ENCODE measurements at places on chromosomes 4 and X.

GRCh38 chr4:173930329-173930967, 353.0 kb downstream of the FBXO8 start:
- DNase-seq, result no peak

GRCh38 chr4:165111906-165112367, 723 bp downstream of the TMEM192 start:
- DNase-seq, result no peak

DNA sequence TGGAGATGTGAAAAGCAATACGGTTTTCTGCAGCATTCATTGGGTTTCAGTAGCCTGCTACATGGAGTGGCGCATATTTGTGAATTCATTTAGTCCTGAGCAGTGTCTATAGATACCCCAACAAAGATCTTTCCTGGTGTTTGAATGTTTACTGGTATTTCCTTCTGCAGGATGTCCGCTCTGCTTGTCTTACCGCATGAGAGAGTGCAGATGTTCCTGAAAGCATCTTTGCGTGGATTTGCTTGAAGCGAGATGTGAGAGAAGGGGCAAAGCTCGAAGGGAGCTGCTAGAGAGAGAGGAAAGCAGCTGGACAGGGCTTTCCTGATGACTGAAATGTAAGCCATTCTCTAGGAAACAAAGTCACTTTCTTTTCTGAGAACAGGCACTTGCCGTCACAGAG, 40.9 kb upstream of the GYPA start:
- no peak for DNase-seq

DNA sequence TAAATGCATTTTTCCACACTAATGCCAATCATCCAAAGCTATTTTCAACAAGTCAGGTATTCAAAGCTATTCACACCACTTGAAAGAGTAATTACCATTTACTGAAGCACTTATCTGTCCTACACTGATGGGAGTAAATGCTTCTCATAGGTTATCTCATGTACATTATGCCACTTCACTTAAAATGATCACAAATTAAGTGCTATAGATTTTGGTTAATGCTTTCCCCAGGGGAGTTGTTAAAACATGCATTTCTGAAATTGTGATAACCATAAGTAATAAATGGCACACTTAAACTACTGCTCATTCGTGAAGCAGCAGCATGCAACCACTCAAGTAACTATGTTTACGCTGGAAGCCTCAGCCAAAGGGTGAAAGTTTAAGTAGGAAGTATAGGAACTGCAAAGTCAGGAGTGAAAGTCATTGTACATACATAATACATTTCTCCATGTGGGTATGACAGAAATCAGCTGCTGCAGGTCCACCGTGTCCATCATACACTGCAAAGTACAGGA, 6.6 kb downstream of the PPM1K start:
- DNase-seq, result no peak

DNA sequence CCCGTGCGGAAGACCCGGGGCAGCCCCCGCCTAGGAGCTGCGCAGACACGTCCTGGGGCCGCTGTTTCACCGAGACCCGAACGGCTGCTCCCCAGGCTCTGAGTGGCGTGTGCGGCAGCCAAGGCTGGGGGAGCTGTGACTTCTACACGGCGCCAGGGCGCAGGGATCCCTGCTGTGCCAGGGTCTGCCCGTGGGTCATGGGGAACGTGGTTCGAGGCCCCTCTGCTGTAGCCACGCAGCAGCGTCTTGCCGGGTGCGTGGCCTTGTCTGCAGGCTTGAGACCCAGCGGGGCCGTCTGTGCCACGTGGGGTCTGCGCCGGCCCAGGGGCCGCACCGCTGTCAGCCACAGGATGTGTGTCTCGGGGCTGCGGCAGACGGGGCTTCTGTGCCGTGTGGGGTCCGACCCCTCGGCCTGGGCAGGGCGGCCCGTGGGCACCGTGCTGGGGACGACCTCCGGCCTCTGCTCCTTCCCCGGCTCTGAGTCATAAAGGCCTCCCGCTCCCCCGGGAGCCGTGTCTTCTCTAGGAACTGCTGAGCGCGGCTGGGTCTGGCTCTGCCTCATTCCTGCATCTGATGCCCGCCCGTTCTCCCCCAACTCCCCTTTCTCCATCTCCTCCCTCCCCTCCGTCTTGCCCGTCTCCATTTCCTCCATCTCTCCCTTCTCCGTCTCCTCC, 12.7 kb upstream of the GTPBP6 start:
- peak; percentile 28 for DNase-seq

- no peak for DNase-seq
These were observed 39.7 kb upstream of the DCLK2 start for GRCh38 chr4:150038335-150039076.

GRCh38 chr4:145319751-145320150, 139.4 kb upstream of the OTUD4 start:
- no peak for DNase-seq

DNA sequence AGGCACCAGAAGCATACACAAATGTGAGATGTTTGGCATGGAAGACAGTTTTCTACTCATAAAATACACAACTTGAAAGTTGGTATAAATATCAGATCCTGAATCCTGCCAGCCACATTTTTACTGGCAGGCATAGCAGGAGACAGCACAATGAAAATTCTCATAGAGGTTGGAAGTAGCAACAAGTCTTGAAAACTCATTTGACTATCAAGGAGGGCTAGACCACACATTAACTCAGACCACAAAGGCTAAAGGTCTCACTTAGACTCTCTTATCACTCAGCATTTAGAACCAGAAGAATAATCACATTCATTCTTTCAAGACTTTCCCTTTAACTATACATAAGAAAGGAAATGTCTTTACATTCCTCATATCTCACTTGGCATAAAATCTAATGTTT, 56.5 kb downstream of the SORBS2 start:
- DNase-seq, result no peak

GRCh38 chr4:168751263-168752225, 254.7 kb downstream of the PALLD start:
- no peak for DNase-seq

DNA sequence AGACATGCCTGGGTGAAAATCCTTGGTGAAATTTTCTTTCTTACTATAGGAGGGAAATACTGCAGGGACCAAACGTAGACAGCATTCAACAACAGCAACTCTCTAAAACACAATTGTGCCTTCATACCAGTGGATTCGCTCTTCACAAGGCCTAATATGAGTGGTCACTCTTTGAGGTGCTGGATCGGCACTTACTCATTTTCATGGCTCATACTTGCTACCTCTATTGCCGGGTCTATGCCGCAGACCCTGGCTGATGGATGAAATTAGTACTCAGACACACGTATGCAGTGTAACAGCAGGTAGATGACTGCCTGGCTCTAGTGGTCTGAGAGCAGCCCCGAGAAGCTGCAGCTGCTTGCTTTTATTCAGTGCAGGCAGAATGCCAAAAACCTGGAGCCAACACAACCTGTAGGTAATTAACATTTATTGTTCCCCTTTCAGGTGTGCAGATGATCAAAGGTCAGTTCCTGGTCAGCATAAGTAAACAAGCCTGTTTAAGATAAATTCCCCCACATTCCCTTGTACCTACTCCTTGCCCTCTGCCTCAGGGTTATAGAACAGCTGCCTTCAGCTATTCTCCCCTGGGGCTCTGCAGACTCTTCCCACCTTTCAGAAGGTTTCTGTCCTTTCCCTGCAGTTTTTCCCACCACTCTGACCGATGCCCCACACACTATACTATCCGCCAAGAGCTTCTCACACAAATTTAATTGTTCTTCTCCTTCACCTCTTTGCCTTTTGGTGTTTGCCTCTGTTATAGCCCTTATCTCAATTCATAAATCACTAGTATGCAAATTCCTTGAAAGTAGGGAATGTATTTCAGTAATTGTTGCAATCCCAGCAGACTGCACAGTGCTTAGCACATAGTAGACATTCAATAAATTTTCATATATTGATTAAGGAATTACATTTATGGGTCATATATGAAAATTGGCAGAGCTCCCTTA, 210.0 kb downstream of the SPANXN3 start:
- DNase-seq, result no peak

GRCh38 chrX:120794525-120794975, 81.1 kb downstream of the CT47B1 start:
- no peak for DNase-seq

DNA sequence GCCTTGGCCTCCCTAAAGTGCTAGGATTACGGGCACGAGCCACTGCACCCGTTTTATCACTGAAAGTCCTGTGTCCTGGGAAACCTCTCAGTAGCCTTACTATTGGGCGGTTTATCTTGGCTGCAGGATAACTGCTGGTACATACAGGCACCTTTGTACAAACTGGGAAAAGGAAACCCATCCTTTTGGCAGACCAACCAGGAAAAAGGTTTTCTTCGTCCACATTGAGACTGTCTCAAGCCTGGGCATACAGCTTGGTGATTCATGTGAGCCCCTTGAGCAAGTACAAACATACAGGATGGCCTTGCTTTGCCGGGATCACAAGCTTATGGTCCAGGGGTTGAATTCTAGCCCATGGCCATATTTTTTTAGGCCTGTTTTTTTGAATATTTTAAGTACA, 32.8 kb downstream of the RWDD4 start:
- no peak for DNase-seq

GRCh38 chr4:83224502-83225197, 59.9 kb downstream of the COQ2 start:
- no peak for DNase-seq

Measured in T1000 (cell line).